Left colon (tissue), 2 donors: ENCODE measurements at places on chromosomes 3 and 15.

- no peak for DNase-seq
These were observed 72.0 kb upstream of the HERC1 start for GRCh38 chr15:63905558-63906265.

- DNase-seq, result no peak
These were observed 163.4 kb upstream of the AGTR1 start for GRCh38 chr3:148534089-148534988.

DNA sequence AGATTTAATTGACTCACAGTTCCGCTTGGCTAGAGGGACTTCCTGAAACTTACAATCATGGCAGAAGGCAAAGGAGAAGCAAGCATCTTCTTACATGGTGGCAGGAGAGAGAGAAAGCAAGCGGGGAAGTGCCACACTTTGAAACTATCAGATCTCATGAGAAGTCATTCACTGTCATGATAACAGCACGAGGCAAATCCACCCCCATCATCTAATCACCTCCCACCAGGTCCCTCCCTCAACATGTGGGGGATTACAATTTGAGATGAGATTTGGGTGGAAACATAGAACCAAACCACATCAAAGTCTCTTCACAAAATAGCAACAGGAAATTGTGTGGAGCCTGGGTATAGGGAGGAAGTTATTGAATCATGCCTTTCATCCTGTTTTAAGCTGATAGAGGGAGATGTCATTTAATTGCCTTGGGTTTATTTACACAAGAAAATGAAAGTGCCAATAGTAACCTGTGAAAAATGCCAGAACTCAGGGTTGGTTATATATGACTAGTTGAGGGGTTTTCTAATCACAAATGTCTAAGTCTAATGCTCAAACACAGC lies 624.8 kb upstream of the LMCD1 start:
- no peak for DNase-seq

- no peak for DNase-seq
These were observed 136.3 kb downstream of the IMPG2 start for GRCh38 chr3:101184111-101184510.

DNA sequence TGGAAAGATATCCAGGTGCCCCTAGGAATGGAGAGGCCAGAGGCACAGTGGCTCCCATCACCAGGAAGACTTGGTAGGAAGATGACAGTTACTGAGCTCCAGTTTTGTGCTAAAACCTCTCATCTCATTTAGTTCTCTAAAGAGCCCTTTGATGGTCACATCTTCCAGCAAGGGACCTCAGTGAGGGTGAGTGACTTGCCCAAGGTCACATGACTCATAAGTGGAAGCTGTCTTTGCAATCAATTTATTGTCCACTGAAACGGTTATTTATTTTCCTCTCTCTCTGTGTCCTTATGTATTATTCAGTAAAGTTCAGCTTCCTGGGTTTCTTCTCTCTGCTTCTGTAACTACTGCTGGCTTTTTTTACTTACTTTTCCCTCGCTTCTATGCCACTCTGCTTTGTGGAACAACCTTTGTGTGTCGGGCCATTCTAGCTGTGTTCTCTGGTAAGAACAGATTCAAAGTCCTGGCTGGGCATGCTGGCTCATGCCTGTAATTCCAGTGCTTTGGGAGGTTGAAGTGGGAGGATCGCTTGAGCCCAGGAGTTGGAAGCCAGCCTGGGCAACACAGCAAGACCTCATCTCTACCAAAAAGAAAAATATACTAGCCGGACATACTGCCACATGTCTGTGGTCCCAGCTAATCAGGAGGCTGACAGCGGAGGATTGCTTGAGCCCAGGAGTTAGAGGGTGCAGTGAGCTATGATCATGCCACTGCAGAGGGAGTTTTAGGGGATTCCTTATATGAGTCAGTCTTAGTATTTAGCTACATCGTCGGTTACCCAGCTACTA lies 55.9 kb downstream of the PDIA5 start:
- DNase-seq, result no peak

DNA sequence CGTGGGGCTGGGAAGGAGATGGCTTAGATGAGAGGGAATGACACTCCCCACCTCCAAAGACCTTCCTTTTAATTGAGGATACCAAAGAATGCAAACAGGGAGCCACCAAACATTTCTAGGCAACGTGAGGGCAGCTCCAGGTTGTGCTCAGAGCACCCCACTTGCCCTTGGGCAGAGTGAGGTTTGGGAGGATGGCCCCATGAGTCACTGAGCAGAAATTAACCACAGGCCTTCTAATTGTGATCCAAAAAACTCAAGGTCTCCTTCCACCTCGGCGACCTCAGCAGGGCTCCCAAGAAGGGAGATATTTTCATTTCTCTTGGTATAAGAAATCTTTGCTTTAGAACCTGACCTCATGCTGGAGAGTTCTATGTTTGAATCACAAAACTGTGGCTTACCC lies 305.0 kb upstream of the TPM1 start:
- DNase-seq, result no peak

DNA sequence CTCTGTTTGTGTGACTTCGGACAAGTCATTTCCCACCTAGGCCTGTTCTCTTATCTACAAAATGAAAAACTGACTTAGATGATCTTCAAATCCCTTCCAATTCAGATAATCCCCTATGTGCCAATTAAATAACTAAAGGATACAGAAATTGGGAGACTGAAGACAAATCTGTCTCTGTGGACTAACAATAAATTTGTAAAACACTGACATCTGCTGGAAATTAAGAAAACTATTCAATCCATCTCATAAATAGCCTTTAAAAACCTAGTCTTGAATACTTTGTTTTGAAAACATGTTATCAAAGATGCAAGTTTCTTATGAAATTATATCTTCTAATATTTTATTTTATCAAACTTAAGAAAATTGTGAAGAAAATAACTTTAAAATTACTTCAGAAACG lies 38.3 kb downstream of the MTHFS start:
- no peak for DNase-seq

DNA sequence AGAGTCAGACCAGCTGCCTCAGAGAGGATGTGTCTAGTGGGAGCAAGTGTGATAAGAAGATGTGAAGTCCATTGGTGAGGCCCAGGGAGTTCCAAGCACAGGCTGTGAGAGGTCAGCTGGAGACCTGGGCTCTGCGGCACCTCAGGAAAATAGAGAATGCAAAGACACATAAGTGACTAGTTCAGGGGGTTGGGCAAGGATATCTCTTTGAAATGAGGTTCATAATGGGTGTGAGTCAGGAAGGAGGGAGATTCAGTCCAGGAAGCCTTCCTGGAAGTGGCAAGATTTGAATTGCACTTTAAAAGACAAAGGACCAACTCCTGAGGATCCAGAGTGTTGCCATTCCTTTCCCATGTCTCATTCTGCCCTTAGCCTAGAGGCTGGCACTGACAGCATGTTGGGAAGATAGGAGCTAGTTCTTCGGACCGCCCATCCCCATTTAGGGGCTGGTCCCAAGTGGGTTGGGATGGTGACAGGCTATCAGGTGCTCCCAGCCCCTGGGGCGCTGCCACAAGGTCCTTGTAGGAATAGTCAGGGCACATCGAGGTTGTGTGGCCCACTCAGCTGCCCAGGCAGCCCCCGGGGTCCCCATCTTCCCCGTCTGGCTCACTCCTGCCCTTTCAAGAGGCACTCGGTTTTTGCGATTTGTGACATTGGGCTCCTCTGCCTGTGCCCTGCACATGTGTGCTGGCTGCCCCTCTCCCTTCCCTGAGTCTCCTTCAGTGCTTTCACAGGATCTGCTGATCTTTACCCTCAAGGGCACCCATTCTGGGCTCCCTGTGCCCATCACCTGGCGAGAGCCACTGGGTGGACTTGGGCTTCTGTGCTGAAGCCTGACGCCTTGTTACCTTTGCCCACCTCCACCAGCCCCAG lies 23.7 kb downstream of the ESYT3 start:
- DNase-seq, result no peak

- DNase-seq, result no peak
These were observed 65.2 kb downstream of the NR2F2 start for GRCh38 chr15:96395687-96396086.
